ENCODE measurements at places on chromosomes 13 and 19.
A peak's percentile ranks its signal among the peaks of the same experiment; 100 is the strongest.

- peak; percentile 30 for DNase-seq
These were observed 5.7 kb upstream of the CDC42EP5 start for GRCh38 chr19:54478677-54479266.

- DNase-seq, result peak; percentile 24
These were observed 2.2 kb downstream of the FLT3LG start for GRCh38 chr19:49475995-49476880.

GRCh38 chr13:87128036-87128435, 543.1 kb upstream of the SLITRK5 start:
- DNase-seq, result no peak

GRCh38 chr13:32503727-32504126, 34.9 kb downstream of the N4BP2L2 start:
- DNase-seq, result no peak

GRCh38 chr19:56147307-56147706, 6.2 kb downstream of the ZNF444 start:
- DNase-seq, result no peak

GRCh38 chr19:9848762-9849161, 13.6 kb downstream of the PIN1 start:
- DNase-seq, result peak; percentile 53

- DNase-seq, result no peak
These were observed 56.6 kb upstream of the MYO16 start for GRCh38 chr13:108572782-108573211.

DNA sequence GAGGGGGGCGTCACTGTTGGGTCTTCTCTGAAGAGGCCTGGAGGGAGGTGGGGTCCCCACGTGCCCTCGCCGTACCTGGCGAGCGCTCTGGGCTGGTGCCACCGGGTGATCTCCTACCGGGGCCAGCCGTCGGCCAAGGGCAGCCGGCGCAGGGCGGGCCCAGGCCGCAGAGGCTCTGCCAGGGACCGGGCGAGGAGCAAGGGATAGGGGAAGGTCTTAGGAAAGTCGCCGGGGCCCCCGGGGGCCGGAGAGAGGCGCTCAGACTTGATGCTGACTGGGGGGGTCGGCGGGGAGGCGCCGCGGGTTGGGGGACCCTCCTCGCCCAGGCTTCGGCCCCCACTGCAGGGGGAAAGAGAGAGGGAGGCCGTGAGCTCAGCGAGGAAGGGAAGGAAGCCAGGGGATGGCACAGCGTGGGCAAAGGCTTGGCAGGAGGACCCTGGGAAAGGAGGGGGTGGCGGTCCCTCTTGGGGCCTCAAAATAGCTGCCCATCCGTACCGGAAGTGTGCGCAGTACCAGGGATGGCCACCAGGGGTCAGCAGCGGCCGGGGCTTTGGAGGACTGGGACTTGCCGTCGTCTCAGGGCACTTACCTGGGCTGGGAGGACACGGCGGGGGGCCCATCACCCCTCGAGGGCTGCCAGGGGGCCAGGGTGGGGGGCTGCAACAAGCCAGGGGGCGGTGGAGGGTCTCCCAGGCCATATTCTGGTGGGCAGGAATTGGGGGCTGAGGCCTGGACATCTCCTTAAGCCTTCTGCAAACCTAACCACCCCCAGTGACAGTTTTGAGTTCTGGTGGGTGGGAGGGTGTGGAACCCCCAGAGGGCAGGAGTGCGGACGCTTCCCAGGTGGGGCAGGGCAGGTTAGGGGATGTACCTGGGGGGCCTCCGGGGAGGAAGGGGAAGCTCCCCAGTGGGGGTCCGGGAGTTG, 7.7 kb upstream of the TMEM161A start:
- DNase-seq, result peak; percentile 33

- no peak for DNase-seq
These were observed 76.5 kb downstream of the C1QTNF9 start for GRCh38 chr13:24385902-24386301.

- DNase-seq, result no peak
These were observed 1.1 kb downstream of the VSTM1 start for GRCh38 chr19:54062643-54063042.

GRCh38 chr19:18167975-18168645, 5.5 kb upstream of the IFI30 start:
- peak; percentile 35 for DNase-seq

DNA sequence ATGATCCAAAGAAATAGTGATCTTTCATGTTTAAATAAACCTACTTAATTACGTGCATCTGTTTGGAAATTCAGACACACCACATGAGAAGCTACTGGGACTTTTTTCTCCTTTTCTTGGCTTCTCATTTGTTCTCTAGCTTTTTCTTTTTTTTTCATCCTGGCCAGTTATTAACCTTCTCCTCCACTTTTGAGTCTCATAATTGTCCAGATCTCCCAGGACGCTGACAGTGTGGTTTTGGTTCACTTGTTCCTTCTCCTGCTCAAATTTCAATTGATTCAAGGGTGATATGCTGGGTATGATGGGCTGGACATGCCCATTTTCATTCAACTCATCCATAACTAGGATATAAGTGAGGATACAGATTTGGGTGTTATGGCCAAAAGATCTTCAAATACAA, 152.3 kb downstream of the TM9SF2 start:
- DNase-seq, result no peak

DNA sequence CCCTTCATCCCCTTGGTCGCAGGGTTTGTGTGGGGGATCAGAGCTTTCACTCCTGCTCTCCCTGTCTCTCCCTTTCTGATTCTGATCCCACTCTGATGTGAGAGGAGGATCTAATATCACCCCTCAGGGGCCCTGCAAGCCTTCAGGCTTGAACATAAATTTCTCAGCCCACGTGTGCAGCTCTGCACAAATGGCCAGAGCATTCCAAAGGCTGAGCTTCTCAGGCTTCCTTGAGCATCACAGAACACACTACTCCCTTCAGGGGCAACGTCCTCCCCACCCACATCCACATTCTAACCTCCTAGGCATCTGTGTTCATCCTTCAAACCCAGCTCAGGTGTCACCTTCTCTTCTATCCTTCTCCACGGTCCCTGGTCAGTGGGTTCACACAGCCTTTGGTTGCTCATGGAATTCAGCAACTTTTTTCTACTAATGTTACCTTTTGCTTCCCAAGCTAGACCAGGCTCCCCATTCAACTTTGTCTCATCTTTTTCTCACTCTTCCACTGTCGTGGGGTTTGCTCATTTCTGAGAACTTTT, 24.4 kb upstream of the DOCK9 start:
- no peak for DNase-seq

DNA sequence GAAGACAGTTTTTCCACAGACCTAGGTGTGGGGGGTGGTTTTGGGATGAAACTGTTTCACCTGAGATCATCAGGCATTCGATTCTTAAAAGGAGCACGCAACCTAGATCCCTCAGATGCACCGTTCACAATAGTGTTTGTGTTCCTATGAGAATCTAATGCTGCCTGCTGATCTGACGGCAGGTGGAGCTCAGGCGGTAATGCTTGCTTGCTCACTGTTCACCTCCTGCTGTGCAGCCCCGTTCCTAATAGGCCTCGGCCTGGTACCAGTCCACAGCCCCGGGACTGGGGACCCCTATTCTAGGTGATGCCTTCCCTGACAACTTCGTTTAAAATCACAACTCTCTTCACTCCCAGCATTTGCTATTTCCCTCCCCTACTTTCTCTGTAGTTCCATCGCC, 149.6 kb downstream of the IER2 start:
- peak; percentile 5 for DNase-seq

- no peak for DNase-seq
These were observed 269.3 kb upstream of the MIR17HG start for GRCh38 chr13:91078093-91078679.

- no peak for DNase-seq
These were observed 116.7 kb downstream of the COL4A2 start for GRCh38 chr13:110423689-110424302.

DNA sequence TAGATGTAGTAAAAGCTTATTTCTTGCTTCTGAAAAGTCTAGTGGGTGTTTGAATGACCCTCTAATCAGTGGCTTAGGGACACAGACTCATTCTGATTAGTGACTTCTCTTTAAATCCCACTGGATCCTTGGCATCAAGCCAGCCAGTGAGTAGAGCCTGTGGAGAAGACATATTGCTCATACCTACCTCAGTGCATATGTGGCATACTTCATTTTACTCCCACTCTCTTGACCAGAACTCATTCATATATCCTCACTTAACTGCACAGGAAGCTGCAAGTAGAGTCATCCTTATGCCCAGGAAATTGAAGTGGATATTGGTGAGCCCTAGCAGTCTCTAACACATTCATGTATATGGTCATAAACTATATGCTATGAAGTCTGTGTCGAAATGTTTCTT, 148.3 kb downstream of the PDS5B start:
- DNase-seq, result no peak

GRCh38 chr13:114108894-114109293, 23.5 kb downstream of the RASA3 start:
- DNase-seq, result no peak

- DNase-seq, result no peak
These were observed 190.3 kb downstream of the KCNRG start for GRCh38 chr13:50205581-50205980.

DNA sequence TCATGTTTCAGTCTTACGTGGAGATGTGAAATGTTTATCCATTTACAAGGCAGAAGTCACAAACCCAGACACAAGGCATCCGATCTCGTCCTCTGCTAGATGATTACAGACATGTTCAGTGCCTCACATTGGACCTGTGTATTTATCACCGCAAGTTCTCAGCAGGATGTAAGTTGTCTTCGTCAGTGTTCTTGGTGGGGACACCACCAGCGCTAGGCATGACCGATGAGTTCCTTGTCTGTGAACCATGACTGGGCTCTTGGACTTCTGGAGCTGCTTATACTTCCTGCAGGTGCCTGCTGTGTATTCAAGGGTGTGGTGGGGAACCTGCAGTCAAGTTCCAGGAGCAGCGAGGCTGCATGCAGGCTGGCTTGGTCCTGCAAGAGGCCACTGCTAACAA, 105.4 kb downstream of the URI1 start:
- no peak for DNase-seq

DNA sequence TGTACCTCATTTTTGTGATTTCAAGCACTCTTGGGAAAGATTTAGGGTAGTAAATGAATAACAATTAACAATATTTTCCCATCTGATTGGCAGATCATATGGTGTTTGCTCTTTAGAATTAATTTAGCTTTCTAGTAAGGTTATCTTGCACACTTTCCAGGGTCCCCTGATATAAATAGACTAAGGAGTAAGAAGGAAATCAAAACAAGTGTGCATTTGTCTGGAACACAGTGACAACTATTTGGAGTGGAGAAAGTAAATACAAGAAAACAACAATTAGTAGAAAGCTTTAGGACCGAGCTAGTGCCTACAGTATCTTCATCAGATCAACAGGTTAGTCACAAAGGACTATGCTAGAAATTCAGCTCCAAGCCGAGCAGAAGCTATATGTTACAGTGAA, 429.5 kb downstream of the COG6 start:
- no peak for DNase-seq

DNA sequence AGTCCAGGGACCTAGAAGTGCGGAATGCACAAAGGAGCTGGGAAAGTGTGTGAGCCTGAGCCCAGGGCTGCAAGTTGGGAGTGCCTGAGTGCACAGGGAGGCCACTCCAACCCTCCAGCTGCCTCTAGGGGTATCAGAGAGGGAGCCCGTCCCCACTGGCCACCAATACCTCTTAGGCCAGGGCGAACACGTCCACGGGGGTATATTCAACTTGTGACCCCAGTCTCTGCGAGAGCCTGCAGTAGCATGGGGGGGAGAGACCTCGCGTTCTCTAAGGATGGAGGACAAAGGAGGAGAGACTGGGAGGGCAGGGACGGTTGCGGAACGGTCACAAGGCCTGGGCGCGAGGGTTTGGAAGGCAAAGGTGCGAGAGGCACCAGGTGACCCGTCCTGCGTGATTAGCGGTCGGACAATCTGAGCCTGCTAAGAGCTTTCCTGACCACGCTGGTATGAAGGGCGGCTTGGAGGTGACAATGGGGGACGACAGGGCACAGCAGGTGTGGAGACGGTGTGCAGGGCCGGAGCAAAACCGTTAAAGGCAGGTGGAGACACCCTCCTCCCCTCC, 676 bp downstream of the CD320 start:
- DNase-seq, result no peak

Measured in NCI-H1694 treated with DMSO at 0.1 percent for 48 hours (cell line).